ENCODE measurements at places on chromosomes 5 and 9.

- DNase-seq, result no peak
These were observed 57.2 kb upstream of the RIC1 start for GRCh38 chr9:5571629-5572232.

- DNase-seq, result peak; percentile 38
These were observed 1.1 kb downstream of the VLDLR start for GRCh38 chr9:2622461-2623287.

GRCh38 chr9:35842795-35843194 lies 13.8 kb downstream of the TMEM8B start:
- no peak for DNase-seq

DNA sequence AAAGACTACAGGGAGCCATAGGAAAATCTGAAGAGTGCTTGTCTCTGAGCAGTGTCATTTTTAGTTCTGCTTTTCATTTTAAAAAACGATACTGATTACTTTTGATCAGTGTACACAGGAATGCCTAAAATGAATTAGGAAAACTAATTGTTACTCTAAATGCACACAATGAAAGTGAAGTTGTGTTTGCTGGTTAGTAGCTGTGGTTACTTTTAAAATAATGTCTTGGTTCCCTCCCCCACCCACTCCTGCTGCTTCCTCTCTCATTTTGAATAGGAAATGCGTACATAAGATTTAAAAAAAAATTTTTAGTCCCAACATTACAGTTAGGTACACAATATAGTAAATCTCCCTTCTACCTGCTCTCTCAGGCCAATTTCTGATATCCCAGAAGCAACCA lies 47.5 kb upstream of the PLPP1 start:
- DNase-seq, result no peak

- DNase-seq, result no peak
These were observed 204.1 kb downstream of the DEPDC1B start for GRCh38 chr5:60495644-60496520.

- no peak for DNase-seq
These were observed 38.7 kb downstream of the VCAN start for GRCh38 chr5:83510260-83510659.

- DNase-seq, result no peak
These were observed 34.6 kb downstream of the MARVELD2 start for GRCh38 chr5:69449511-69449910.
